Sigmoid colon (tissue), 7 donors: ENCODE measurements at places on chromosomes 11 and 22. TPM values are rescaled to one million over a fixed set of nuclear protein-coding genes. Genes with fewer than 3 reads are reported as not detected.

- H3K27me3 ChIP-seq = no peaks in the 10 kb centered on the region
- H3K4me1 ChIP-seq = no peaks in the 10 kb centered on the region
- no peak overlapping the region for H3K27ac ChIP-seq
Observed at GRCh38 chr11:104907521-104908185, 9.4 kb upstream of the CASP12 start.

DNA sequence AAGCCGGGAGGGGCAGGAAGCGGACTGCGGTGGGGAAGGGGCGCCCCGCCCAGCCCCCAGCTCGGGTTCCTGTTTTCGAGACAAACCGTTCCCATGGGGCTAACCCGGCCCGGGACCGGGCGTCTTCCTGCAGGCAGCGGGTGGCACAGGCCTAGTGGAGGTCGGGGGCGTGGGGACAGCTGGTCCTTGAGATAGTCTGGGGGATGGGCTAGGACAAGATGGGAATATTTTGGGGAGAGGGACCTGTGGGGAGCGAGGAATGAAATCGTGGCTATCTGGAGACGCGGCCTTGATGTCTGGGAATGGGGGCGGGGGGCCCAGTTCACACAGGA, 1.2 kb upstream of the RASGRP2 start:
- peaks cover 46% of the 10 kb centered on the region for H3K4me1 ChIP-seq
- H3K27me3 ChIP-seq = no peaks in the 10 kb centered on the region
- peak overlapping the region; percentile 96 for H3K27ac ChIP-seq

DNA sequence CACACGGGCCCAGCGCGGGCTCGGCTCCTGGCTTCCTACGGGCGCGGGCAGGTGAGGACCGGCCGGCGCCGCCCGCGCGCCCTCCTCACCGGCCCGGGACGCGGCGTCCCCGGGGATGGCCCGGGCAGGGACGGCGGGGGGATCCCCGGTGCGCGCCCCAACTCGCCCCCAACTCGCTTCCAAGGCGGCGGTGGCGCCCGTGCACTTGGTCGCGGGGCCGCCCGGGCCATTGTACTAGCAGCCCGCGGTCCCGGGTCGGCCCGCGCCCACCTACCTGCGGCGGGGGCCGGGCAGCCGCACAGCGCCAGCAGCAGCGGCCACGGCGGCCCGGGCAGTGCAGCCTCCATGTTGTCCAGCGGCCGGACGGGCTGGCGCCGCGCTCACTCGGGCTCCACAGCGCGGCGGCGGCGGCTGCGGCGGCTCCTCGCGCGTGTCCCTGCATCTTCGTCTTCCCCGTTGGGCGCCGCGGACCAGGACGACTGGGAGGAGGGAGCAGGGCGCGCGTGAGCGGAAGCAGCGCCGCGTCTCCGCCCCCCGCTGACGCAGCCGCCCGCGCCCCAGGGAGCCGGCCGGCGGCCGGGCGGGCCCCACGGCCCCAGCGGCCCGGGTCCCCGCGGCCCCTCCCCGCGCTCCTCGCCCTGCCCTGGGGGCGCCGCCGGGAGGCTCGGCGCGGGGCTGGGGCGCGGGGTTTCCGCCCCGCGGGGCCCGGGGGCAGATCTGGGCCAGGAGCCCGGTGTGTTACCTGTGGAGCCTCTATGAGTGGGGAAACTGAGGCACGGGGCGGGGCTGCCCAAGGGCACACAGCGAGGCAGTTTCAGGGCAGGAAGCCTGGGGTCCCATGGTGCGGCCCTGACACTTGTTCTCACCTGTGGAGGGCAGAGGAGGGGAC, 159.3 kb upstream of the GRK3 start:
- peaks cover 48% of the 10 kb centered on the region for H3K4me1 ChIP-seq
- H3K36me3 ChIP-seq = no peaks in the 10 kb centered on the region
- H3K27me3 ChIP-seq = no peaks in the 10 kb centered on the region
- peak overlapping the region; percentile 95 for H3K4me3 ChIP-seq

Gene CCDC179
- total RNA-seq = not detected

Gene MEI1
- total RNA-seq = not detected

Gene CD248
- 6.1 TPM for total RNA-seq
